ENCODE measurements at places on chromosomes 7 and 10.

DNA sequence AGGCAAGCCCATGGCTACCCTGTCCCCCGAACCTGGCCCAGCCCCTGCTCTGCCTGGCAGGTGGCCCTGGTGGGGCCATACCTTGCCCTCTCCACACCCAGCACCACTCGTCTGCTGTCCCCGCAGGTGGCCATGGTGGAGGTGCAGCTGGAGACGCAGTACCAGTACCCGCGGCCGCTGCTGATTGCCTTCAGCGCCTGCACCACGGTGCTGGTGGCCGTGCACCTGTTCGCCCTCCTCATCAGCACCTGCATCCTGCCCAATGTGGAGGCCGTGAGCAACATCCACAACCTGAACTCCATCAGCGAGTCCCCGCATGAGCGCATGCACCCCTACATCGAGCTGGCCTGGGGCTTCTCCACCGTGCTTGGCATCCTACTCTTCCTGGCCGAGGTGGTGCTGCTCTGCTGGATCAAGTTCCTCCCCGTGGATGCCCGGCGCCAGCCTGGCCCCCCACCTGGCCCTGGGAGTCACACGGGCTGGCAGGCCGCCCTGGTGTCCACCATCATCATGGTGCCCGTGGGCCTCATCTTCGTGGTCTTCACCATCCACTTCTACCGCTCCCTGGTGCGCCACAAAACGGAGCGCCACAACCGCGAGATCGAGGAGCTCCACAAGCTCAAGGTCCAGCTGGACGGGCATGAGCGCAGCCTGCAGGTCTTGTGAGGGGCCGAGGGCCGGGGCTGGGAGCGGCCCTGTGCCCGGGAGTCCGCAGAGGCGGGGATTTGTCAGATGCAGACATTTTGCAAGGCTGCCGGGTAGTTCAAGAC is 13.2 kb downstream of the ORAI2 start:
- DNase-seq, result no peak

- no peak for DNase-seq
Measured at GRCh38 chr10:51876503-51876902, 177.1 kb upstream of the CSTF2T start.

- no peak for DNase-seq
Measured at GRCh38 chr7:56078196-56078595, 14.1 kb downstream of the SUMF2 start.

- DNase-seq, result no peak
Measured at GRCh38 chr7:30702200-30702599, 19.9 kb upstream of the CRHR2 start.

GRCh38 chr10:15427843-15428414 is 56.8 kb upstream of the FAM171A1 start:
- DNase-seq, result peak; percentile 36

Measured in amniotic stem cell (primary cell).